ENCODE measurements at places on chromosomes 6 and 20.
A peak's percentile ranks its signal among the peaks of the same experiment; 100 is the strongest.

- DNase-seq, result no peak
Measured at GRCh38 chr6:48086187-48086586, 24.8 kb downstream of the PTCHD4 start.

- no peak for DNase-seq
Measured at GRCh38 chr6:168225471-168225911, 94.1 kb downstream of the DACT2 start.

- no peak for DNase-seq
Measured at GRCh38 chr6:29520232-29520631, 32.5 kb upstream of the MAS1L start.

- DNase-seq, result no peak
Measured at GRCh38 chr20:33645396-33645795, 16.7 kb upstream of the C20orf144 start.

DNA sequence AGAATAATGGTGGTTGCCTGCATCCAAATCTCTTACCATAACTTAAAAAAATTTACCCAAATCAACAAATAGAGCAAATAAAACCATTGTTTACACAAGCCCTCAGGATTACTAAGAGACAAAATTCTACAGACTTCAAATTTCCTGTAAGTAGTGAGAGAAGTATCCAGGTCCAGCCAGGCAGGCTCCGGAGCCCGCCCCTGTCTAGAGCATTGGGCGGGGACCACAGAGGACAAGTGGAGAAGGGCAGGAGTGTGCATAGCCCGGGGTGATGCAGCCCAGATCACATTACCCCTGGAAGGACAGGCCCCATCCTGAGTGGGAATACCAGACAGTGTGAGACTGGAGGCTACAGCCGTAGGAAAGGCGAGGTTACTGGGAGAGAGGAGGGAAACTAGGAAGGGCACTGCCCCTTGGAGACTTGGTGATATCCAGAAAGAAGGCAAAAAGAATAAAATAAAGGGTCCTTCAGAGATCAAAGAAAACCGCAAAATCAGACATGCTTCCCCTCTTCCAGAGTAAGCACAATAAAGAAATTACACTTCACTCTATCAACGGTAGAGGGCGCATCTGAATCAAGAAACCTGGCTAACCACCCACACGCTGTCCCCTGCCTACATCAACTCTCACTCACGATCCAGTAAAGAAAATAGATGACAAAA, 26.6 kb downstream of the RIN2 start:
- DNase-seq, result no peak

- DNase-seq, result no peak
Measured at GRCh38 chr20:19492116-19492515, 265.9 kb upstream of the RIN2 start.

DNA sequence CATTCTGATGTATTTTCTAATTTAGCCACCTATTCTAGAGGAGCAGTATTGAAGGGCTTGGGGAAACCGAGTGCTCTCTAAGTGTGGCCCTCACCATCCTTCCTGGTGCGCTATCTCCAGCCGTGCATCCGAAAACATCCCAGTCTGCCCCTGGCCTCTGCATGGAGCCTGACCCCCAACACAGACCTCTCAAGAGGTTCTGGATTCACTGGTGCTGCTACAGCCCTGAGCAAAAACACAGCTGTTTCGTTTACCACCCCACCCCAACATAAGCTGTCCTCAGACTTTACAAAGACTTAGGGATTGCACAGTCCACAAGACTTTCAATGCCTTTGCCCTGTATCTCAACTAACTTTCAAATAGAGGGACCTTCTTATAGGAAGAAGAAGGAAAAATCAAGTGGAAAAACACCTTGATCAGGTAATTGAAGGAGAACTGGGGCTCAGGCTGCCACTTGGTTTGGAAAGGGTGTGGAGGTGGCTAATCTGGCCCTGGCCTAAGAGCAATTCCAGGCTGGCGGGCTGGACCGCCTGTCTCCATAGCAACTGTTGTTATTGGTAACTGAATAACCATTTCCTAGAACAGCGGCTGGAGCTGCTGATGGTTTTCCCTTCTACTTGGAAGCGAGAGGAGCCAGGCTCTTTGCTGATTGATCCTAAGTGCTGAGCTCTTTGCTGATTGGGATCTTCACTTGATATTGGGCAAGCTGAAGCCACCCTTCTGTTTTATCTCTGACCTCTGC, 90.2 kb upstream of the TOX2 start:
- no peak for DNase-seq

DNA sequence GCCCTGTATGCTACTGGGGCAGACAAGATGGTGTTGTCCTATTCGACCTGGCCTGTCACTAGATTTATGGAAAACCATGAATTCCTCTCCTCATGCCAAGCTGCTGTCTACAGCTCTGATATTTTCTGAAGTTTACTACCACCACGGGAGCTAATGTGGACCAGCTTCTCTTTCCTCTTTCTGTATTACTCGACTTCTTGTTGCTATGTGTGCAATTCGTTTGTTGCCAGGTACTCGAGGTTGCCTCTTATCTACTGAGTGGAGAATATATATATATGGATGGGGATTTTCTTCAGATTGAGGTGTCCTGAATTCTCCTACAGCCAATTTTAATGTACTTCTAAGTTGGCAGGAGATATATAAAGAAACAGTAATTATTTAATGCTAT, 34.7 kb downstream of the MAN1A1 start:
- DNase-seq, result no peak

DNA sequence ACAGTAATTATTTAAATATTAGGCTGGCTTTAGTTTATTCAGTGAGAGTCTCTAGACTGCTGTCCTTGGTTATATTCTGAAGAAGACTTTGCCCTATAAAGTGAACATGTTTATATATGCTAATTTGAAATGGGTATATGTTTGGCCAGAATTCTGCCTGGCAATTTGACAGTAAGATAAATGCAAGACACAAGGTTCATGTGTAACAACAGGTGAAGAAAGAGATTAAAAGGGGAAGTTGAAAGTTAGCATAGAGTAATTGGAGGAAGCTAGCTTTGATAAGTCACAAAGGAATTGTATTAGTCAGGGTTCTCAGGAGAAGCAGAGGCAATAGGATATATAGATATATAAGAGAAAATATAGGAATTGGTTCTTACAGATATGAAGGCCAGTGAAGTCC, 191.4 kb downstream of the CENPW start:
- no peak for DNase-seq

GRCh38 chr6:44043479-44044153, 83.6 kb downstream of the MRPL14 start:
- DNase-seq, result no peak

DNA sequence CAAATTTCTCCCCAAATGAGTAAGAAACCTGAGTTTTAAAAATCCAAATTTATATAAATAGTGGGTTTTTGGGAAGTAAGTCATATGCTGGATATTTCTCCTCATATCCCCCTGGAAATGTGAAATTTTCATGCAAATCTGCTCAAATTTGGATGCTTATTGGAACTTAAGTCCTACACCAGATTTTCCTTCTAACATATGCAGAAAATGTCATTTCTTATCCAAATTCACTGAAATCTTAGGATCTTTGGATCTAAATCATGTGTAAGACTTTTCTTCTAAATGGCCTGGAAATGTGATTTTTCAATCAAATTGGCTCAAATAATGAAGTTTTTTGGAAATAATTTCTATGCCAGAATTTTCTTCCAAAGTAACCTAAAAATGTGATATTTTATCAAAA, 33.0 kb downstream of the ZNF133 start:
- DNase-seq, result no peak

DNA sequence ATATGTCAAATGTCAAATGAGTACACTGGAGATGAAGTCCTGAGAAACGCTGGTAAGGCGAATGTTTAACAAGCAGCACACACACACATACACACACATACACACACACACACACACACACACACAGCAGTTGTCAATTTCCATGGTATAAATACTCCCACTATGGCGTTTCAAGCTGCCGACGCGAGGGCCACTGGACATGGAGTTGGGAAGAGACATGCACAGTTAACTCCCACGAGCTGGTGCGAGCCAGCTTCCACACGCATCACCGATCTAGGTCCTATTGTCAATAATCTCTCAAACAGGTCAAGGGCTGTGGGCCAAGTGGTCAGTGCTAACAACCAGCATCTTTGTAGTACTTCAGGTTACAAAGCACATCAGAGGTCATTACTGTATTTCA, 58.9 kb downstream of the TRERF1 start:
- no peak for DNase-seq

DNA sequence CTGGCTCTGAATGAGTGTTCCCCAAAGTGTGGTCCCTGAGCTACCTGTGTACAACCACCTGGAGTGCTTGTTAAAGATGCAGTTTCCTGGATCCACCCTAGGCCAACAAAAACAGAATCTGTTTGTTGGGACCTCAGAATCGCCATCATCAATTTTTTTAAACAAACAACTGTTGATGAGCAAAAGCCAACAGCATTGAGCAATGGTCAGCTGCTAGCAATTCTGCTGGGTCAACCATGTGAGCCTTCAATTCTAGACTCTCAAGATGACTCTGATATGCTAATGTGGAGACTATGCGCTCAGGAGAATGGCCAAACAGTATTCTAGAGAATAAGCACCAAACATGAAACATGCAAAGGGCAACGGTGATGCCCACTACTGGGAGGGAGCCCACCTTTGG, 64.4 kb upstream of the IYD start:
- DNase-seq, result no peak

DNA sequence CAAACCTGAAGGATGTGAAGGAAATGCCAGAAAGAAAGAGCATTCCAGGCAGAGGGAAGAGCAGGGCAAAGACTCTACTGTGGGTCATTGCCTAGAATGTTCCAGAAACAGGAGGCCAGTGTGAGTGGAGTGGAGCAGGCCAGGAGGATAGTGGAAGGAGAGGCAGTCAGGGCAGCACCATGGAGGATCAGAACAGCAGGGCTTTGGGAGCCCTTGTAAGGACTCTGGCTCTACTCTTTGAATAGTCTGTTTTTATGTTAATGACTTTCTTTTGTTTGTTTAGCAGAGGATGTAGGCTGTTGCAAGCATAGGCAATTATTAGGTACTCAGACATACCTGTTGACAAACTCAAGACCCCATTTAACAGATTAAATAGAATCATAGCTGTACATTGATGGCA, 23.6 kb upstream of the FBXL4 start:
- DNase-seq, result no peak

GRCh38 chr20:50513169-50514034, 3.2 kb downstream of the PTPN1 start:
- DNase-seq, result no peak

DNA sequence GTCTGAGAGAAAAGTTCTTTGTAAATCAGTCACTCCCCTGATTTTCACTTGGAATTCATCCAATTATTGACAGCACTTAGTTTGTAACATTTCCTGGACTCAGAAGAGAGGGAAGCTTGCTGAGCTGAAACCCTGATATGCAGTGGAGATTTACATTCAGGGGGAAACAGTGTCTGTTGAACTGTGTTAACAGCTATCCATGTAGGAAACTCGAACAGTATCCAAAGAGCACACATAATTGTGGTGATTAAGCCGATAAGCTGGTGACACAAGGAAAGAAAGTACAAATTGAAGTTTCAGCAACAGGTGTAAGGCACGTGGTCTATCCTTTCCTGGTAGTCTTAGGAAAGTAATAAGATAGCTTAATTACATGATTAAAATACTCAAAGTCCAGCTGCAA, 78.1 kb upstream of the FLRT3 start:
- no peak for DNase-seq

- no peak for DNase-seq
Measured at GRCh38 chr6:112979830-112980229, 632.7 kb downstream of the RFPL4B start.

DNA sequence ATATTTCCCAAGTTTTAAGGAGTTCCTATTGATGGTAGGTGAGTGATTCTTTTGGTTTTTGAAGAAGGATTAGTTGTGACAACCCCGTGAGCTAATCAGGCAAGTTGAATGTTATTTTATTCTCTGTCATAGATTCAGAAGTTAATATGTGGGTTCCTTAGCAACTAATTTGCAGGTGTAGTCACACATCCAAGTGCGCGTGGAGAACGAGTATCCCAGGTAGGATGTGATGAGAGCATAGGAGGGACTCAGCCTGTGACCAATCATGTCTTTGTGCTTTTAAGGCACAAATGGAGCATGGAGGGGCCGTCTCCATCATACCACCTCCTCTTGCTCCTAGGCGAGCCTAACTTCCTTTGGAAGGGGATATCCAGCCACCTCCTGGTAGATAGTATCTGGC, 41.1 kb downstream of the PPP1R14C start:
- no peak for DNase-seq

GRCh38 chr20:21202259-21202658, 76.4 kb downstream of the KIZ start:
- DNase-seq, result no peak

DNA sequence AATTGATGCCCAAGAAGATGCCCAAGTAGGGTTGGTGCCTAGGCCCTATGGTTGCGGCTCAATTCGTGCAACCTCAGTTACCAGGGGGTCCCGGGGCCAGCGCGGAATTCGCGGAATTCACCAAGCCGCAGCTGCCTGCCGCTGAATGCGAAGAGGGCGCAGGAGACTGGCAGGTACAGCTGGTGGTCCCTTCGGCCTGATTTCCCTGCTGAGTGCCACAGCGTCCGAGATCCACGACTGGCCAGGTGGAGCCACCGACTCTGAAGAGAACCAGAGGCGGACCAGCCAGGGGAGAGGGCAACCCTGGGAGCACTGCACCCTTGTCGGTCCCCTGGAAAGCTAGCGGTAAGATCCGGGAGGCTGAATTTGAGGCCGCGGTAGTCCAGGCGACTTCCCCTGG, 6.8 kb upstream of the TFAP2D start:
- no peak for DNase-seq

GRCh38 chr20:15515691-15516090, 1057.6 kb downstream of the KIF16B start:
- DNase-seq, result no peak

DNA sequence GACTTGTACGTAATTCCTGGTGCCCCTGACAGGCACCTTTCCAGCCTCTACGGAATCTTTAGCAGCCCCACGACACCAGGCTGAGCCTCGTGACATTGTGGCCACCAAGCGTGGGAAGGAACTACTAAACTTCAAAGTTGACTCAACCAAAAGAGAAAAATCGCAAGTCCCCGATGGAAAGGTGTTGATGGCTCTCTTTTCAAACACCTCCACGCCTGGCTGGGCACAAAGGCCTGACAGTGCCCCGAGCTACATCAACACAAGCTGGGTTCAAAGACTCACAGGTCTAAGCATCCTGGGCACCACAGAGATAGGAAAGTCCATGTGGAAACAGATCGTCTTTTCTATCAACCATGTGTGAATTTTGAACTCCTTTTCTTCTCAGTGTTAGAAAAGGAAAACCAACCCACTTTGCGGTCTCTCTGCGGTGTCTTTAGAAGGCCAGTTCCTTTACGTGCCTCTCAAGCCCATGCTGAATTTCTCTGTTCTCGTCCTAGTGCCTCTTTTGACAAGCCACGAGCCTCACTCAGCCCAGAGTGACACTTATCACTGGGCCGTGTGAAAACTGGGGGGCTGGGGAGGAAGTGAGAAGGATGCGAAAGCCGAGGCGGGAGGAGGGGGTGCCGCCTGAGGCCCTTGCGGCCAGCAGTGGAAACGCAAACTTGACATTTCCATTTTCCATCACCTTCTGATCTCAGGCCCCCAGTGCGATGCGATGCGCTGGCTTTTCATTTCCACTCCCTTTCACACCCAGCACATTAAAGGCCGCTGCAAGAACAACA, 59.4 kb downstream of the GFOD1 start:
- peak; percentile 57 for DNase-seq

GRCh38 chr6:67358241-67358640, 1276.8 kb upstream of the ADGRB3 start:
- no peak for DNase-seq
